Esophagus muscularis mucosa (tissue), 4 donors: ENCODE measurements at places on chromosomes 12 and 14. TPM values are rescaled to one million over a fixed set of nuclear protein-coding genes. Genes with fewer than 3 reads are reported as not detected.

- DNase-seq = no peak
These were observed 57.8 kb downstream of the C14orf132 start for GRCh38 chr14:96096639-96097610.

DNA sequence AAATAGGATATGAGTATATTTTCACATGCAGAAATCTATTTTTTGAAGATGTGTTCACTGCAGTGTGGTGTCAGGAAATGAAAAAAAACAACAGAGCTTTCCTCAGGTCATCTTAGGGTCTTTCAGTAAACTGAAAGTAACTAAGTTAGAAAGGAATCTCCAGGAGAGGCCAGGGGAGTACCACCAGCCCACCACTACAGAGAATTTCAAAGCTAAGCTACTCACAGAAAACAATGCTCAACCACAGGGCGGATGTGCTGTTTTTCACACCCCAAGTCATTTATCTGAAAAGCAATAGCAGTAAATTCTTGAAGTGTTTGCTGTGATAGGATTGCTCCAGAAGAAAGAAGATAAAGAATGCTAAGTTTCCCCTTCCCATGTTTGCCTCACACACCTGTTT lies 79.0 kb downstream of the IFNG start:
- no peak for DNase-seq

DNA sequence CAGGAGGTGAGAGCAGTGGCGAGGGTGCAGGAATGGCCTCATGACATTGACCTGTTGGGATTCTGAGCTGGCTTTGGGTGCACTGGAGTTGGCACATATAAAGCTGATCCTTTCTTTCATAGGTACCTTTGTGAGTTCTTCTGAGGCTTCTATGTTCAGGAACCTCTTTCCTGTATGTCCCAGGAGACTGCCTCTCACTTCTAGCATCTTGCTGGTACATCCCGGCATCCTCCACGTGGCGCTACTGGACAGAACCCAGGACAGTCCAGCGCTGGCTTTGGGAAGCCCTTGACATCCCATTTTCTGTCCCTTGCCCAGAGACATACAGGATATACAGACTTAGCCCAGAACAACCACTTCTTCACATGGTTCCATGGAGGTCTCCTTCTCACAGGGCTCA lies 44.4 kb upstream of the BATF start:
- no peak for DNase-seq

DNA sequence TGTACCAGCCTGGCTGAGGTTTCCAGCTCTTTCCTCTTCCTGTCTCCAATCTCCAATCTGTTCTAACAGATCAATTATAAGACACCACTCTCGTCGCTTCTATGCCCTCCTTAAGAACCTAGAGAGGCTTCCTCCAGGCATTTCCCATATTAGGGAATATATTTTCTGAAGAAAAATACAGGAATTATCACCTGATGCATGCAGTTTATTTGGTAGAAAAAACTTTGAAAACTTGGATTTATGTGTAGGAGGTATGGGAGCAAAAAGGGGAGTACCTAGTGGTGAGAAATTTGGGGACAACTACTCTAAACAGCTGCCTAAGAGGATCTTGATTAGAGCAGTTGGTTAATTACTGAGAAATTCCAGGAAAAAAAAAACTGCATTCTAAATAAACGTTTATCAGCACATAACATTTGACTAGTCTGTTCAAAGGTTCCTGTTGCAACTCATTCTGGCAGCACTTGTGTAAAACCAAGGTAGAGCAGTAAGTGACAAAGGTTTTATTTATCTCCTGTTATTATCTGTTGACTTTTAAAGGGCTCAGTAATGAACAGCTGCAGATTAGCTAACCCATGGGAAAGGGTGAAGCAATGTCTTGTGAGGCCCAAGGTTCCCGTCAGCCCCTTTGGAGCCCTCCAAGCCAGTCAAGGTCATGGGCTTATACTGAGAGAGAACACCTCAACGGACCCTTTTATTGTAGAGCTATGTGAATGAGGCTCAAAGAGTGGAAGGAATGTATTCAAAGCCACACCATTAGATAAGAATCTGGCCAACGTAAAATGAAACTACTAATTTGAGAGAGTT lies 36.4 kb upstream of the NR1H4 start:
- DNase-seq = no peak

- DNase-seq = no peak
These were observed 12.8 kb downstream of the TUNAR start for GRCh38 chr14:95889236-95889979.

DNA sequence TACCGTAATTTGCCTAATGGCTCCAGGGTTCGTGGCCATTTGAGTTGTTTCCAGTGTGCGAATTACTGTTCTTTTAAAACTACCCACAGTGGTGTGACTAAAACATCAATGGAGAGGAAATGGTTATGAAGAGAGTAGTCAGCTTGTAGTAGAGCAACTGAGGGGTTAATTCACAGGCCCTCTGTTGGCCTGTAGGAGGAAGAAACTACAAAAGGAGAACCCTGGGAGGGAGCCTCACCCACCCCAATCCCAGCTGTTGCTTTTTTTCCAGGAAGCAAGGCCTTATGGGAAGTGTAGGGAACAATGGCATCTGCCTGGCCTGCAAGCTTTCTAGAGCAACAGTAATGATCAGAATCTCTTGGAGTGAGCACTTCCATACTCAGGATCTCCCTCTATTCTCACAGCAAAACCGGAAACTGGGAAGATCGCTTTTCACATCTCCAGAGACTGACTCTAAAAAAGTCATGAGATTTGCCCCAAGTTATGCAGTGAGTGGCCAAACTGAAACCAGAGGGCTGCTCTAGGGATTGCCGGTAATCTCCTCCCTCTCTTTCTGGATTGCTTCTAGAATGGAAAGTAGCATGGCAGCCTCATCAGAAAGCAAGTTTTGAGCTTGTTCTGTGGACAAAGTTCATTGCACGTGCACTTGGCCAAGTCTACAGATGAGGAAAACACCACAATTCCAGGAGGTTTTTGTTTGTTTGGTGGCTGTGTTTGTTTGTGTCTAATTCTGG lies 125.3 kb upstream of the PWP1 start:
- no peak for DNase-seq

DNA sequence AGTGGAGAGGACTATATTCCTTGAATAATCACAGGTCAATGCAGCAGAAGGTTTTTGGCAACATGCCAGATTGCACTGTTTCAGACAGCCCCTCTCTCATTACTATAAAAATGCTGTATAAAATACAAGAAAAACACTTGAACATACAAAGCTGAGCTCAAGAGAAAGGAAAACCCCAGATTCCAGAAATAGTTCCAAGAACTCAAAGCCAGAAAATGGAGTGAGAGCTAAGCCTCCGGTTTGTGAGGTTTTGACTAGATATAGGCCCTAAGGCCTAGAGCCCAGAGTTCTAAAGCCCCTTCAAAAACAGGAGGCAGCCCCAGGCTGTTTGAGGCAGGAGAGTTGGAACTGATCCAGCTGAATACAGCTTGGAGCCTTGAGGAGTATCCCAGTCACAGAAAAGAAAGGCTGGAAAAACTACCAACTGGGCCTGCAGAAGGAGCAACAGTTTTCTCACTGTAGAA lies 29.4 kb upstream of the ACTN1 start:
- no peak for DNase-seq

DNA sequence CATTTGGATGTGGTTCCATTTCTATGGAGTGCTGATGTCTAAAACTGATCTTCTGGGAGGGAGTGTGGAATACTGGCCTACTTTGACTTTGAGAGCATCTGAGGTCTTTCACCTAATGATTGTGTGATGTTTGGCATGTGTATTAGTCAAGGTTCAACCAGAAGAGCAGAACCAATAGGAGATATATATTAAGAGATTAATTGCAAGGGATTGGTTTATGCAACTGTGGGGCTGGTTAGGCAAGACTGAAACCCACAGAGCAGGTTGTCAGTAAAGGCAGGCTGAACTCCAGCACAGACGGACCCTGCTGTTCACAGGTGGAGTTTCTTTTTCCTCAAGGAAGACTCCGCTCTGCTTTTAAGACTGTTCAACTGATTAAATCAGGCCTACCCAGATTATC lies 11.6 kb downstream of the BMAL2 start:
- DNase-seq = no peak

DNA sequence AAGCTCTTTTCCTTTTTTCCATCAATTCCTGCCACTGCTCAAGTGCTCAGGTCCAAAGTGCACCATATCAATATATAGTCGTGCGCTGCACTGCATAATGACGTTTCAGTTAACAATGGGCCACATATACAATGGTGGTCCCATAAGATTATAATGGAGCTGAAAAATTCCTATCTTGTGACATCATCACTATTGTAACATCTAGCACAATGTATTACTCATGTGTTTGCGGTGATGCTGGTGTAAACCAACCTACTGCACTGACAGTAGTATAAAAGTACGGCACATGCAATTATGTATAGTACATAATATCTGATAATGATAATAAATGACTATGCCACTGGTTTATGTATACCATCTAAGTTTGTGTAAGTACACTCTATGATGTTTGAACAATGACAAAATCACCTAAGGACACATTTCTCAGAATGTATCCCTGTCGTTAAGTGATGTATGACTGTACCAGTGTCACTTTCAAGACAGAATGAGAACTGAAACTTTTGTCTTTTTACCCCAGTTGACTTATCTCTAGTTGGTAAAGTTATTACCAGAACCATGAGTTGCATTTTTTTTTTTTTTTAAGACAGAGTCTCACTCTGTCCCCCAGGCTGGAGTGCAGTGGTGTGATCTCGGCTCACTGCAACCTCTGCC lies 53.7 kb upstream of the INSM2 start:
- DNase-seq = no peak

GRCh38 chr12:67650388-67651131 lies 2.0 kb downstream of the DYRK2 start:
- no peak for DNase-seq

GRCh38 chr14:89351516-89352404 lies 65.3 kb downstream of the FOXN3 start:
- DNase-seq = peak; percentile 89

DNA sequence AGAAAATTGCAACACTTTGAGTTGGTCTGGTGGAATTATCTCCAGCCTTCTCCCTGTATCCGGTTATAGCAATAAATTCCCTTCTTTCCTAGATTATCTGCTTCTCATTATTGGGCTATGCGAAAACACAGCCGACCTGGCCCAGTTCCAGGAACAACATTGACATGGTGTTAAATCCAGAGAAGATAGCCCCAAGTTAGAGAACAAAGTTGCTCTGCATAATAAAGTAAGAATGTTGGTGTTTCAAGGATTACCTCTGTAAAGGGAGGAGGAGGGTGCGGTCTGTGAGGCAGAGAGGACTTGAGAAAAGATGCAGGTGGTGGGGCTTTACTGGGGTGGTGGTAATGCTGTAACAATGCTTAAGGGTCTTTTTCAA lies 12.1 kb downstream of the TCL1A start:
- DNase-seq = peak; percentile 53

GRCh38 chr14:55302367-55303124 lies 31.3 kb downstream of the FBXO34 start:
- DNase-seq = no peak

DNA sequence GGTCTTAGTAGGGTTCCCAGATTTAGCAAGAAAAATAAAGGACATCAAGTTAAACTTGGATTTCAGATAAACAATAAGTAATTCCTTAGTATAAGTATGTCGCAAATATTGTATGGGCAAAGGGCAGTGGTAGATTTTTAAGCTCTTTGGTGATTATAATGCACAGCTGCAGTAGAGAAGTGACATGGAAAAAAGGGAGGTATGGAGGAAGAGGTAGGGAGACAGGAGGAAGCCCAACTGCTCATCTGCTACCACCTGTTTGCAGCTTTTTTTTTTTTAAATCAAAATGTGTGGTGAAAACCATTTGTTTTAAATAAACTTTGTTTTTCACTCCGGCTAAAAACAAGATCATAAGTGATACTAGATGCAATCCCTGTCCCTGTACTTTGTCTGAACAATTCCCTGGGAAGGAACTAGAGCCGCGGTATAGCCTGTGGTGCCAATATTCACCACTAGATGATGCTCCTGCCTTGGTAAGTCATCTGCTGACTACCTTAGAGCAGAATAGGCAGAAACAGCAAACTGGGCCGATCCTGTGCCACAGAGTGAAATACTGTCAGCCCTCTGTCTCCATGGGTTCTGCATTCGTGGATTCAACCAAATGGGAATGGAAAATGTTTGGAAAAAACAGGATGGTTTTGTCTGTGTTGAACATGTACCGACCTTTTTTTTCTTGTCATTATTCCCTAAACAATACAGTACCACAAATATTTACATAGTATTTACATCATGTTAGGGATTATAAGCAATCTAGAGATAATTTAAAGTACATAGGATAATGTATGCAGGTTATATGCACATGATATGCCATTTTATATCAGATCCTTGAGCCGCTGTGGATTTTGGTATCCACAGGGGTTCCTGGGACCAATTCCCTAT lies 62.4 kb upstream of the PLBD1 start:
- no peak for DNase-seq

DNA sequence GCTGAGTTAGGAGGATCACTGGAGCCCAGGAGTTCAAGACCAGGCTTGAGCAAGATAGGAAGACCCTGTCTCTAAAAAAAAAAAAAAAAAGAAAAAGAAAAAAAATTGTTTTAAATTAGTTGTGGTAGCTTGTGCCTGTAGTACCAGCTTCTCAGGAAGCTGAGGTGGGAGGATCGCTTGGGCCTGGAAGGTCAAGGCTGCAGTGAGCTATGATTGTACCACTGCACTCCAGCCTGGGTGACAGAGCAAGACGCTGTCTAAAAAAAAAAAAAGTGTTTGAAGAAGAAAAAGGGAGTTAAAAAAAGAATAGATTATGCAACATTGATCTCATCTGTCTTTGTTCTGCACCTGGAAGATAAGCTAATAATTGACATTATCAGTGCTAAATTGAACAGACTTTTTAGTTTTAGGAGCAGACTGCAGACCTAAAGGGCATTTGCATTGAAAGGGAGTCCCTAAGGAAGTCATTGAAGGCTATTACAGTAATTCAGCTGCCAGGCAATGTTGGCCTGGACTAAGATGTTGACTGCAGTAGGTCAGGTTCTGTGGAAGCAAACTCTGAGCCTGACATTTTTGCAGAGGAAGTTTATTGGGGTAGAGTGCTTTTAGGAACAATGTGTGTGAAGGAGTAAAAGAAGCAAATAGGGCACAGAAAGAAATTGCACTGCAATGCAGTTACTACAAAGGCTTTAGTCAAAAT lies 215.8 kb downstream of the PCNX1 start:
- DNase-seq = no peak

- DNase-seq = no peak
These were observed 54.1 kb upstream of the ARHGAP5 start for GRCh38 chr14:32022938-32023466.

The PRR4 gene
- total RNA-seq = 1.0 TPM

The CLEC6A gene
- not detected for total RNA-seq

The GRIN2B gene
- 0.06 TPM for total RNA-seq

The MYF5 gene
- not detected for total RNA-seq

The DEPDC4 gene
- not detected for total RNA-seq

The NR1H4 gene
- total RNA-seq = 0.13 TPM

The ENDOU gene
- total RNA-seq = not detected

The CARMIL3 gene
- total RNA-seq = not detected

The CHGA gene
- total RNA-seq = 1.2 TPM

The IL23A gene
- not detected for total RNA-seq

The ACOT4 gene
- total RNA-seq = 0.50 TPM

The CMAS gene
- total RNA-seq = 31.6 TPM

The MIPOL1 gene
- total RNA-seq = 9.3 TPM

The DPY19L2 gene
- total RNA-seq = 8.6 TPM

The RASSF3 gene
- 124 TPM for total RNA-seq
